Natural killer cell treated with Interleukin-12 subunit alpha and Interleukin-12 subunit beta and Interleukin-15 and Interleukin-18, amount 100 ng/mL, for 72 hours (primary cell): ENCODE measurements at places on chromosomes 12 and 14. TPM values are rescaled to one million over a fixed set of nuclear protein-coding genes. Genes with fewer than 3 reads are reported as not detected.

- H3K27me3 ChIP-seq, result no peaks in the 10 kb centered on the region
- H3K4me1 ChIP-seq, result peaks cover 18% of the 10 kb centered on the region
- H3K36me3 ChIP-seq, result peaks cover 10% of the 10 kb centered on the region
- H3K27ac ChIP-seq, result peak overlapping the region; percentile 27
- no peak for DNase-seq
Observed at GRCh38 chr12:105316931-105317852, 13.3 kb upstream of the C12orf75 start.

- H3K27me3 ChIP-seq, result no peaks in the 10 kb centered on the region
- DNase-seq, result no peak
- peaks cover 48% of the 10 kb centered on the region for H3K4me1 ChIP-seq
Observed at GRCh38 chr12:49568442-49569162, 660 bp upstream of the MCRS1 start.

- H3K27ac ChIP-seq, result no peak overlapping the region
- DNase-seq, result no peak
- no peaks in the 10 kb centered on the region for H3K27me3 ChIP-seq
- no peaks in the 10 kb centered on the region for H3K4me1 ChIP-seq
Observed at GRCh38 chr12:99332936-99333591, 314.5 kb upstream of the GARIN6 start.

Gene OTX2
- not detected for total RNA-seq
